D341Med (cell line): ENCODE measurements at places on chromosomes 5 and 9.

DNA sequence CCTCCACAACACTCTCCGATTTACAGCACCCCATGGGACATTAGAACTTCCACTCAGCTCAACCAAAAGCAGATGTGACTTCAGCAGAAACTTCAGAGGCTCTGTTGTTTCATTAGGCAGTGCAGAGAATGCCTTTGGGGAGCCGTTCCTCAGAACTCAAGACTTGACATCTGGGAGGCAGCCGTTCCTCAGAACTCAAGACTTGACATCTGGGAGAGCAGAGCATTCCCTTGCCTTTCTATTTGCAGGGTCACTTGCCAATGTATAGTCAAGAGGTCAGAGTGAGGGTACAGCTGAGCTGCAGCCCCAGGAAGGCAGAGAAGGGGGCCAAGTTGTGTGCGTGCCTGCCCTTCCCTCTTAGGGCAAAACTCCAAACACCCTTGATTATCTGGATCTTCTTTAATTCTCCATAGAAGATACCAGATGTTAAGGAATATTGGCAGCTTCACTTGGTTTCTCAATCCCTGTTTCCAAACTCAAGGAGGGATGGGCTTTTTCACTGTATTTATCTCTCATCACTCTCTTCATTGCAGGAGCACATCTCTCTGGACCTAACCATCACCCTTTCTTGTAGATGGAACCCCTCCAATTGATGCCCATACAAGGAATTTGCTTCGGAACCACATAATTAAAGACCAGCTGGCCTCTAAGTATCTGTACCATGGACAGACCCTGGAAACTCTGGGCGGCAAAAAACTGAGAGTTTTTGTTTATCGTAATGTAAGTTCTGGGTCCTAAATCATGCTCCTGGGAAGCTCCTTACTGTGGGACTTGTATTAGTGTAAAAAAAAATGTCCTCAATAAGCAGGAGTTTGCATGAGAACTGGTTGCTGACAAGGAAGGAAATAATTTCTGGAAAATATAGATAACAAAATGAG is 25.6 kb downstream of the TGFBI start:
- DNase-seq, result no peak

- DNase-seq, result peak; percentile 55
Observed at GRCh38 chr5:96868603-96869371, 7.5 kb upstream of the ERAP2 start.

DNA sequence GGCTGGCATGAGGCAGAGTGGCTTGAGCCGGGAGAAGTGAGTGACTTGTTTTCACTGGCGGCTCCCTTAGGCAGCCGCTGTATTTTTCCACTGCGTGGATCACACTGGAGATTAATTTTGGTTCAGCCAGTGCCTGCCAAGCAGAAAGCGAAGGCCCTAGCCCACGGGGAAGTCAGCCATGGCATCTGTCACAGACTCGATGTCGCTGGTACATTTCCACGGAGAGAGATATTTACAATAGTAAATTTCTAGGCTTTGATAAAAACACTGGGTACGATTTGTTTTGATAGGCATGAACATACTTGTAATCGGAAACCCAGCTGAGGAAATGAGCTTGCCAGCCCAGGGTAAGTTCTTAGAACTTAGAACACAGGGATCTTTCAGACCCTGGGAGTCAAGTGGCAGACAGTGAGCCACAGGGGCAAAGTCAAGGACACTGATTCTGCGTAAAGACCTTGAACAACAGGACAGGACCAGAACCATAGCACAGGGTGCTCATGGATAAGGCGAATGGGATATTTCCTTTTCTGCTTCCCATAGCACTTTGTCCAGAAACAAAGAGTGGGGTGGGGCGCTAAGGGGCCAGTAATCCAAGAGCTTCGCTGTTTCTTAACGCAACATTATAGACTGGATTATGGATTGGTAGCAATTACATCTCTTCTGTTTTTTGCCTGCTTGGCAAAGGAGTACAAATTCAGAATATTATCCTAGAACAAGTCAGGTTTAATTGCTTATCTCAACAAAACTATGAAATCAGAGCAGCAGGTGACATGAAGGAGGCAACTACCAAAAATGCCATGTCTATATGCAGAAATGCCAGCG is 4.5 kb downstream of the DUSP1 start:
- DNase-seq, result no peak

- no peak for DNase-seq
Observed at GRCh38 chr5:124059200-124059599, 547.2 kb downstream of the CSNK1G3 start.

DNA sequence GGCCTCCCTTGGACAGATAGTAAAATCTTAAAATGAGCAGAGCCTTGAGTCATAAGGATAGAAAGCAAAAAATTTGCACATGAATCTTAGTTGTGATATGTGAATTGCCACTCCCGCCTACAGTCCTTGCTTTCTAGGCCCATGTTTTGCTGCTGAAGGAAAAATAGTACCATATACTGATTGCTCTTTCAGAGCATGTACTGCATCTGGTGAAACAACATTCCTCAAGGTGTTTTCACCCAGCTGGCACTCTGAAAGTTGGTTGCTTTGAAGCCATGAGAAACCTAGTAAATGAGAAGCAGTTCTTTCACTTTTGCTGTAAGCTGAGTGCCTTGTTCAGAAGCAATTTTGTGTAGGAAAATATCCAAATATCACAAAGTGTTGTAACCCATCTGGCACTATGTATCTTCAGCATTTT is 10.3 kb downstream of the CDC37L1 start:
- DNase-seq, result no peak

- DNase-seq, result no peak
Observed at GRCh38 chr9:2936221-2936620, 92.3 kb upstream of the PUM3 start.

GRCh38 chr9:93110311-93110855 is 14.4 kb downstream of the CARD19 start:
- peak; percentile 20 for DNase-seq

DNA sequence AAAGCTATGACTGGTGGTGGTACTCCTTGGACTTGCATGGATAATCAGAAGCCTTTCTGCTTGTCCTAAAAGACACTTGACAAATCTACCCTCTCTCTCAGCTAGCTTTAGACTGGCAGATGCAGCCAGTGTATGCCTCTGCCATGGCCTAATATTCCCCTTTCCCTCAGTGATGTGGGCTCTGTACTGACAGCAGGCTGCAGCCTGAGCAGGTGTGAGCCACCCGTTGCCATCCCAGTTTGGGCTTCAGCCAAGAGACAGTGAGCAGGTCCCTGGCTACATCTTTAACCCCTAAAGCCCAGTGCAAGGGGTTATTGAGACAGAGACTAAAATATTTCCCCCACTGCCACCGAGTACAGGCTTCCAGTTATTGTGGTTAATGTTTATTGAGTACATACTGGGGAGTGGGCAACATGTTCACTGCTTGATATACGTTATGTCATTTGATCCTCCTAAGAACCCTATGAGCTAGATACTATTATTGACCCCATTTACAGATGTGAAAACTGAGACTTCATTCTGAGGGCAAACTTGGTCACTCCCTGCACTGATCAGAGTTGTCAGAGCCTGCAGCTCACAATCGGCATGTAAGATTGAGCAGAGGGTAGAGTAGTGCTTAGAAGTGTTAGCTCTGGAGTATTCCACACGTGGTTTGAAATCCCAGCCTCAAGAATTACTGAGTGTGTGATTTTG is 254.2 kb downstream of the ARHGAP26 start:
- DNase-seq, result peak; percentile 31

DNA sequence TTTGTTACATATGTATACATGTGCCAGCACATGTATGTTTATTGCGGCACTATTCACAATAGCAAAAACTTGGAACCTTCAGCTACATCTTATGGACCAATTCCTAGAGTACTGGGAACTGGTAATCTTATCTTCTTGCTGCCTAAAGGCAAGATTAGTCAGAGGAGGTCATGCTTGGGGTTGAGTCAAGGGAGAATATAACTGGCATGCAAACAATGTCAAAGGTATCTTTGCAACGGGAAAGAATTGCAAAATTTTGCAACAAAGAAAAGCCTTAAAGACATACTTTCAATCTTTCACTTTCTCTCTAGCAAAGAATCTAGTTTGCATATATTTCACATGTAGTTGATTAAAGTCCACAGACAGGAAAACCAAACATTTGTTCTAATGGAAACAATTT is 145.2 kb downstream of the EDIL3 start:
- DNase-seq, result no peak

- DNase-seq, result no peak
Observed at GRCh38 chr5:33033516-33033915, 322.4 kb downstream of the NPR3 start.

DNA sequence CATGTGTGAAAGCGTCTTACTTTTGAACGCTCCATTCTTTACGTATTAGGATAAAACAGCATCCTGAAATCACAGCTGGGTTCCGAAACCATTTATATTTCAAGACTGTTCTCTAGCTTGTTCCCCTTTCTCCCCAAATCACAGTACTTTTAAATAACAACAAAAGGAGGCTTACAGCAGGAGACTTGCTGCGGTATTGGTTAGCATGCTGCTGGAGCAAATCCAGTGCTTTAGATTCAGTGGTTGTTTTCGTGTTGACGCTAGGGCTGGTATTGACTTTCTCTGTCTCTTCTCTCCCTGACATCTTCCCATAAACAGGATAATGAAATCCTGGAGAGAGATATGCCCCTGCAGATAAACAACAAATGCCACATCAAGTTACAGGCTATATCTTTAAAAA is 103.1 kb downstream of the ZNF608 start:
- no peak for DNase-seq

- no peak for DNase-seq
Observed at GRCh38 chr5:72171667-72172066, 64.4 kb downstream of the MAP1B start.

GRCh38 chr9:120935383-120935857 is 8.8 kb upstream of the TRAF1 start:
- peak; percentile 83 for DNase-seq

GRCh38 chr9:121115466-121115865 is 40.7 kb downstream of the CNTRL start:
- DNase-seq, result no peak

GRCh38 chr9:89483592-89484474 is 14.1 kb downstream of the SEMA4D start:
- DNase-seq, result no peak

GRCh38 chr5:151053796-151054462 is 26.9 kb downstream of the TNIP1 start:
- DNase-seq, result no peak

DNA sequence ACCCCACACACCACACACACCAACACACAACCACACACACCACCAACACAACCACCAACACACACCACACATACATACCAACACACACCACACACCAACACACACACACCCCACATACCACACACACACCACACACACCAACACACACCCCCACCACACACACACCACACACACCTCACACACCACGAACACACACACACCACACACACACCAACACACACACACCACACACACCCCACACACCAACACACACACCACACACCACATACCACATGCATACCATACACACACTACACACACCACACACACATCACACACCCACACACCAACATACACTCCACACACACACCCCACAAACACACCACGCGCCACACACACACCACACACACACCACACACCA is 171.4 kb downstream of the GOLPH3 start:
- no peak for DNase-seq

DNA sequence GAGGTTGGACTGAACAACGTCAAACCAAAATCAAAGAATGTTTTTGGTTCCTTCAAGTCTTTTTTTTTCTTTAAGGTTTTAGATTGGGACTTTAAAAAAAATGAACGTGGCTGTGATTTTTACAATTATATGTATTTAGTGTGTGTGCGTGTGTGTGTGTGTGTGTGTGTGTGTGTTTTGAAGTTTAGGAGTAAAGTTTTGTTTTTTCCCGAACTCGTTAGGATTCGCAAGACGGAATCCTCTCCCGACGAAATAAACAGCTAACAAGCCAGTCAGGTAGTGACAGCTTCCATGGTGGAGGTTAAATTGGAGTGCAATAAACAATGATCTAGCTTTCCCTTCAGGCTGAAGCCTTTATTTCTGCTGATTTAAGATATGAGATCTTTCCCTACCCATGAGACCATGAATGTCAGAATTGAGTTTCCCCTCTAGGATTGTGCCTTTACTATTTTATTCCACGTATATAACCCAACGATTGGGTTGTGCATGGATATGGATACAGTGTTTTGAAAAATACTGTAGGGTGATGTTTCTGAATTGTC is 1.2 kb downstream of the KIAA1958 start:
- DNase-seq, result no peak

DNA sequence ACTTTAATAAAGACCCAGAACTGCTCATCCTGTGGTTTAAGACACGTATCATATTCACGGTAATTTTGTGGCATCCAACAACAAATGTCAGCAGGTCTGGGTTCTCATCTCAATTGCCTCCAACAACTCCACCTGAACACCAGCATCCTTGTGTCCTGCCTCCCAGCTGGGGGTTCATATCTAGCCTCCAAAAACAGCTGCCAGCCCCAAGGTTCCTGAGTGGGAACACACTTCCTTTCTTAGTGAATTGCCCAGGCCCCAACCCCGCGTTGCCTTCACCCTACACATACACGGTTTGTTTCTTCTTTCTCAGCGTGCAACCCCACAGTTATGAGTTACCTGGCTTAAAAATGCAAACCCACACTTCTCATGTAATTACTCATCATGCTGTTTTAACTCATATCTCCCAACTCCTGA is 77.9 kb downstream of the SEMA4D start:
- no peak for DNase-seq

DNA sequence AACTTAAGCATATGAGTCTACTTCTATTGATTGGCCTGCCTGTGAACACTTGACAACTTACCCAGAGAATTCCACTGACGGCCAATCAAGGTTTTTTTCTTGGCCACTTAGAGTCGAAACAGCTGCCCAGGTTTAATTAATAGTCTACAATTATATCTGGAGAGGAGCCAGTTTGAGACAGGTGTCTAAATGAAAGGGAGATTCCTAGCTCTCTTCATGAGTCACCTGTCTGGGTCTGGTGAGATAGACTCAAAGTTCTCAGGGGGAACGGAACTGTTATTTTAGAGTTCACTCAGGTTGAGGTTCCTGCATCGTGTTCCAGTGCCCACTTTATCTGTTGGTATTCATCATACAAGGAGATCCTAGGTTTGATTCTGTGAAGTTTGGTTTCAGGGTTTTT is 111.0 kb downstream of the CD180 start:
- DNase-seq, result no peak

GRCh38 chr9:108956631-108957026 is 22.4 kb downstream of the ABITRAM start:
- DNase-seq, result no peak

GRCh38 chr5:39211773-39212172 is 7.6 kb downstream of the FYB1 start:
- no peak for DNase-seq

- DNase-seq, result no peak
Observed at GRCh38 chr9:130955947-130956621, 17.0 kb upstream of the FIBCD1 start.

- peak; percentile 80 for DNase-seq
Observed at GRCh38 chr9:133238851-133239532, 29.9 kb upstream of the OBP2B start.

GRCh38 chr9:105385381-105385985 is 62.4 kb upstream of the FSD1L start:
- no peak for DNase-seq

DNA sequence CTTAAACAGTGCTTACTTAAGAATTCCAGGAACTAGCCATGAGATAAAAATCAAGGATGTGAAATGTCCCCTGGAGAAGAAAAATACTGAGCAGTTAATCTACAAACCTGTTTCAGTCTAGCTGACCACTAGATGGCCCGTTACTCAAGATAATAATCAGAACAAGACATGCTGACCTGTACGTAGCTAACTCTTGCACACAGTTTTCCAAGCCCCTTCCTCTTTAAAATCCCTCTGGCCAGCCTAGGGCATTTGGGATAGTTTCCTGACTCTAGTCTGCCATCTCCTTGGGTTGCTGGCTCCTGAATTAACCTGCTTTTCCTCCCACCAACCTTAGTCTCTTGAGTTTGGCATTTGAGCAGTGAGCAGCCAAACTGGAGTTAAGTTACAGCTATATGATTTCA is 59.2 kb upstream of the TRAF1 start:
- DNase-seq, result peak; percentile 38
